ENCODE measurements at places on chromosomes 7 and 10. TPM values are rescaled to one million over a fixed set of nuclear protein-coding genes. Genes with fewer than 3 reads are reported as not detected.

Gene BBS9
- total RNA-seq, result 17.4 TPM

Gene LGI1
- total RNA-seq, result not detected

Gene AKR1C1
- total RNA-seq, result 0.15 TPM

Gene INHBA
- total RNA-seq, result 20.2 TPM

Gene INTS1
- total RNA-seq, result 67.0 TPM

Gene C7orf57
- 0.64 TPM for total RNA-seq

Gene PALD1
- 197 TPM for total RNA-seq

Gene EIF4H
- 287 TPM for total RNA-seq

Gene WNT8B
- total RNA-seq, result not detected

Gene ABCC2
- 0.70 TPM for total RNA-seq

Gene TYW1B
- 1.3 TPM for total RNA-seq

Gene PLEKHS1
- not detected for total RNA-seq

Gene GBF1
- 53.8 TPM for total RNA-seq

Gene FEZF1
- not detected for total RNA-seq

Gene OGDHL
- not detected for total RNA-seq

Gene OR6B1
- not detected for total RNA-seq

Gene CCDC201
- total RNA-seq, result not detected

Measured in glomerular endothelial cell (primary cell).